ENCODE measurements at places on chromosomes 11 and 22.

GRCh38 chr22:25091458-25091857 lies 108.2 kb upstream of the CRYBB3 start:
- no peak for DNase-seq

GRCh38 chr11:20656901-20657300 lies 12.5 kb upstream of the NELL1 start:
- no peak for DNase-seq

GRCh38 chr11:65242389-65242788 lies 19.4 kb upstream of the POLA2 start:
- no peak for DNase-seq

GRCh38 chr11:6727971-6728760 lies 43.6 kb downstream of the OR2AG2 start:
- no peak for DNase-seq

- DNase-seq = no peak
These were observed 17.0 kb downstream of the CDKN1C start for GRCh38 chr11:2868506-2869133.

- no peak for DNase-seq
These were observed 193.5 kb downstream of the NAV2 start for GRCh38 chr11:19906126-19906525.

DNA sequence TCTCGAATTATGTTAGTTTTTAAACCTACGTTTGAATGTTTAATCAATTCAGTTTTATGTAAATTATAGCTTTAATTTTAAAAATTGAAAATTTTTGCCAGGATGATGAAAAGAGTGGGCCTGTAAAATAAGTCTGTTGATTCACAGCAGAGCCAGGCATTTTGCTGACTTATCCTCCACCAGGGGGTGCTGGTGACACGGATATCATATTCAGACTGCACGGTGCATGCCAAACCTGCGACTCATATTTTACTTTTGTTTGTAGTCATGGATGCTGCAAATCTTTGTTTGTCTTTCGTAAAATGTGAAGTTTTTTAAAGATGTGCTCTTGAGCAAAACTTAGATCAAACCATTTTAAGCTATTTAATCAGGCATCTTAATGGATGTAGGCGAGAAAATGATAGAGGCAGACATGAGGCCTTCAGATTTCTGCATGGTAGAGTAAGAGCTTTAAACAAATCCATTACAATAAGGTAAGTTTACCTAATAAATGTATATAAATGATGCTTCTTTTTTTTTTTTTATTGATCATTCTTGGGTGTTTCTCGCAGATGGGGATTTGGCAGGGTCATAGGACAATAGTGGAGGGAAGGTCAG lies 3.6 kb upstream of the OR8B3 start:
- peak; percentile 82 for DNase-seq

GRCh38 chr11:61340979-61341378 lies 8.0 kb downstream of the TKFC start:
- no peak for DNase-seq

DNA sequence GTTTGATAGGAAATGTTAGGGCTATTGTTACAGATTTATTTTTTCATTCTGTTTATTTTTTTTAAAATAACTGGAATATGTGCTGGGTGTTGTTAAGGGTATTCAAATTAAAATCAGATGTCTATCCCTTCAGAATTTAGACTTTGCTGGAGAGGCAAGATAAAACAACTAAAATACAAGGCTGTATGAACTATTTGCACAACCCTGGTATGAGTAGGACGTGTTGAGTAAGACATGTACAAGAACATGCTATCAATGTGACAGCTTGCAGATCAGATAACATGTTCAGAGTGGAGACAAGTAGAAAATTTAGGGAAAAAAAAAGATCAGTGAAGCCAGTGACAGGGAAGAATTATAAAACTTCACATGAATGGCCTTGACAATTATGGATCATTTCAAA lies 853.5 kb downstream of the METTL15 start:
- DNase-seq = no peak

DNA sequence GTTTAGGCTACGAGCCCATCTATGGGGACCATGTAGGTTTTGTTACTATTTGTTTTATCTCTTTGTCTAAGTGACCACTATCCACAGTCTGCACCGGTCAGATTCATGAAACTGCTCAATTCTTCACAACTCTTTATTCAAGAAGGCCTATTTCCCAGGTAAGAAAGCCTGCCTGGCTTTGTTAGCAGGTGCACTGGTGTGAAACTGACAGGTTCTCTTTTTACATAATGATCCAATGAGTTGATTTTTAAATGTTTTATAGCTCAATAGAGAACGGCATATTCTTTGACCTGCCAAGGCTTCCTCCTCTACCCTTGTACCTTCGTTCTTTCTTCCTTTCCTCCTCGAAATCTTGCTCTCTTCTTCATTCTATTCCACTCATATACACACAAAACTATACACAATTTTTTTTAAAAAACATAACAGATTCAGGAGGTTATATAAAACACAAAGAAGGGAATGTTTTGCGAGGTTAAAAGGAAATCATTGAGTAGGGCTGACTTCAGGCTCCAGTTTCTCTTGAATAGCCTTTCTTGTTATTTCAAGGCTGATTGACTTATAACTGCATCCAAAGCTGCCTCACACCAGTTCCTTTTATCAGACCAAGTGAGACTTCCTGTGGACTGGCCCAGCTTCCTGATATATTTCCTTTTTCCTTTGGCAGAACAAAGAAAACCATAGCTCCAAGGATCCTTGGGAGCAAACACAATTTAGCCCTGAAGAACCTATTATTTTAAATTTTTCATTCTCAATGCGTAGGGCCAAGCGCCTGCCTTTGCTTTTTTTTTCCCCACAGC lies 11.4 kb downstream of the FLI1 start:
- DNase-seq = no peak

DNA sequence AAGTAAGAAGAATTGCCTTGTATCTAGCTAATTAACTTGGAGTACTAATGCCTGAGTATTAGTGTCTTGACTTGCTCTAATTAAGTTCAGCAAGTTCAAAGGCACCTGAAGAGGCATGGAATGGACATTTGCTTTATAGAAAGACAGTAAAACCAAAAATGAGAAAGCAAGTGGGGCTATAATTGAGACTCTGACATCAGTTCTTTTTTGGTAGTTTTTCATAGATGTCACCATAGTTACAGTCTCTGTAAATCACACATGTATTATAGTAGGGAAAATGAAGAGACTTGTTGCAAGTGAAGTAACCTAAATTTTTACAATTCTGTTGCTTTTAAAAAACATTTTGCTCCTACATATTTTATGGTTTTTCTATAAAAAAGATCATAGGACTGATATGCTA lies 178.0 kb downstream of the HIPK3 start:
- DNase-seq = no peak

GRCh38 chr11:57406337-57406904 lies 16.0 kb upstream of the PRG2 start:
- DNase-seq = peak; percentile 92

GRCh38 chr22:48313175-48313830 lies 1514.4 kb downstream of the BRD1 start:
- no peak for DNase-seq

- no peak for DNase-seq
These were observed 3.8 kb downstream of the AIP start for GRCh38 chr11:67486481-67487195.

DNA sequence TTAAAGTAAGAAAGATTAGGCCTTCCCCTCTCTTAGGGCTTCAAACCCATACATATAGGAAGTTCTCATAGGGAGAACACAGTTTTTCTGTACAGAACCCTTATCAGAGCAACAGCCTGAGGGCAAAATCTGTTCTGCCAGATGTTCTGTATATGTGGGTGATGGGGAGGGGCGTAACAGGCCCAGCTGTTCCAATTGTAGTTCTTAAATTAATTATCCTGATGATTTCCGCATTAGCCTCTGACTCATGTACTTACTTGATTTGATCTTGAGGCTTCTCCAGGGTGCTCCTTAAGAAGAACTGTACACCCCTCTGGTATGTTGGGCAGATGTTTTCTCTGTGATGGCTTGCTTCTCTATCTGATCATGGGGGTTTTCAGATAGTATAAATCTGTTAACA lies 123.1 kb upstream of the C11orf87 start:
- DNase-seq = no peak

GRCh38 chr22:49021926-49022815 lies 805.5 kb downstream of the BRD1 start:
- DNase-seq = no peak

DNA sequence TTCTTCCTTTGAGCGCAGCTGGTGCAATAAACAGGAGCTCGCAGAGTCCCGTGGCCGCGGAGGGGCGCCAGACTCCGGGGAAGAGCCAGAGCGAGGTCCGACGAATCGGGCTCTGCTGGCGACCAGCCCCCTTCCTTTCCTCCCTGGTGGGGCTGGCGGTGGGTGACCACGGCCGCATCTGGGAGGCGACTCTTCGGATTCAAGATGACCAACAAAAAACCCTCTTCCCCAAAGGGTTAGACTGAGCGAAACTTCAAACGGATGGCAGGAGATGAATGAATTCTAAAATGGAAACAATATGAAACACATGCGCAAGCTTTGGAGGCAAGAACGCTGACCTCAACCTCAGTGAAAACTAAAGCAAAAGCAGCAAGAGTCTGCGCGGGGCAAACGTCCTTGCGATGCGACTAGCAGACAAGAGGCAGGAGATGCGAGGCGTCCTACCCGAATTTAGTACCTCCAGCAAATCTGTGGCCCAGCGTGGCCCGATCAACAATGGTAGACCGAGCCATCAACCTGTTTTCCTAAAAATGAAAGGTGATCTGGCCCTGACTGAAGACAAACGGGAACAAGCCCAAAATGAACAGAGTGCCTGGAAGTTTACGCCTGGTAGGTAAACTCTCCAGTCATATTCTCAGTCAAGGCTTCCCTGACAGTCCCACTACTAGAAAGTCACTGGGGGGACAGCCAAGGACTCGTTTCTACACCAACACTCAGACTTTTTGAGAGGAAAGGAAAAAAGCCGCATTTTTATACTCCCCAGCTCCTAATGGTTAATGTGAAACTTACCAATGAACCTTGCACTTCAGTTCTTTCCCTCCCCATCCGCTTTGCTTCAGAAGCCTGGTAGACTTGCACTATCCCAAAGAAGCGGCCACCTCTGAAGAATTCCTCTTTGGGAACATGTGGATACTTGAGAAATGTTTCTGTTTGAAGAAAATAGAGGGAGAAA lies 11.6 kb downstream of the MMP3 start:
- DNase-seq = peak; percentile 63

- no peak for DNase-seq
These were observed 14.7 kb upstream of the GLB1L2 start for GRCh38 chr11:134317103-134317502.

DNA sequence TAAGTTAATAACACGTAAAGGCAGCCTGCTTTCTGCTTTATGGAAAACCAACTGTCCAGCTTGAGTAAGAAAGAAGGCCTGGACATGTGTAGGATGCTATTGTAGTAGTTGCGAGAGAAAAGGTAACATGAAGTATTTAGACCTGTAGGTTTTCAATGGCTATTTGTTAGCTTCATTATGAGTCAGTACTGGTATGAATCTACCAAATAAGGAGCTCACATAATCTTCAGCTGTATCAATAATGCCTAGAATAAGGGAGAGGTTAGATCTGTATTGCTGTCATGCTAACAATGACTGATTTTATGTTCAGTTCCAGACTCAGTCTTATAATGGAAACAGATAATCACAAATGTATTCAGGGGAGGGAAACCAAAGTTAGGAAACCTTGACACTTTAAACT lies 550.3 kb downstream of the CNTN5 start:
- no peak for DNase-seq

DNA sequence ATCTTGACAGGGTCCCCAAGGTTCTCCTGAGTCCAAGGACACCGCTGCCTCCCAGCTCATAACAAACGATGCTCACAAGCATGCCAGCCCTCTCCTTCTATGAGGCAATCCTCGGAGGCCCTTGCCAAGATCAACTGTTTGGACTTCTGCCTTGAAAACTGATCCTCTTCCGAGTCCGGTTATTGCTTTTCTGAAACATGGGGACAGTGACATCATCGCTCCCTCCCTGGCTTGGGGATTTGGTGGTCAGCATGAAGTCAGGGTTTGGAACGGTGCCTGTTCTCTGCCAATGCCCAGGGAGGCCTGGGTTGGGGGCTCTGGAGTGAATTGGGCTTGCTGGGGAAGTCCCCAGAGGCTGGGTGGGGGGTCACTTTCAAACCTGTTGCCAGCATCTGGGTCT lies 149.3 kb downstream of the FBXO7 start:
- peak; percentile 6 for DNase-seq

- peak; percentile 37 for DNase-seq
These were observed 47.5 kb upstream of the LRRC55 start for GRCh38 chr11:57134284-57134683.

DNA sequence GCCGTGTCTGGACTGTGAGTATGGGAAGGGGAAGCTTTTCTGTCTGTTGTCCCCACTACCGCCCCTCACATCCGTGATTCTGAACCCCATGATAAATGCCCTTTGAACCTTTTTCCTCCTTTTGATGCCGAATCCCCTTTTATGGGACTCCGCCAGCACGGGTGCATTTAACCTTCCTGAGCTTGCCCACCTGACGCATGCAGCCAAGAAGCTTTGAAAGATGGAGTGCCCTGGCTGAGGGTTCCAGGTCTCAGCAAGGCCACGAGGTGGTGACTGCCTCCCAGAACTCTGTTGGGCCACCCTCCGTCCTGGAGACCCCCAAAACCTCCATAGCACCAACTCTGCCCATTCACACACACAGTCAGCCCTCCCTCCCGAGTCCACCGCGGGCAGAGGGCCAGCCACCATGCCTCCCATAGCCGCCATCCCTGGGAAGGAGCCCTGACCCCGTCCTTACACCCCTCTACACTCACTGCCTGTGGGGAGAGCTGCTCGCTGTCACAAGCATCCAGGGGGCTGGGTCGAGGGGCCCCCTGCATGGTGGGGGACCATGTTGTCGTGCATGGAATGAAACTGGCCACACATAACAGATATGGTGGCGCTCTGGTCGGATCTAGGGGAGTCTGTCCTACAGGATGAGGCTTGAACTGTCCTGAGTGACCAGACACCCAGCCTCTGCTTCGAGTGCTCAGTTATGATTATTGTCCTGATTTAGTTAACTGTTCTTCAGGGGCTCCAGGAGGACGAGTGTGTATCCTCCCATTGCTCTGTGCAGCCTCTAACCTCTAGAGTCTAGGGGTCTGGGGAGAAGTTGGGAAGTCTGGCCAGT lies 822 bp upstream of the COMT start:
- DNase-seq = no peak

GRCh38 chr22:44219101-44219870 lies 38.6 kb downstream of the PARVG start:
- no peak for DNase-seq

- no peak for DNase-seq
These were observed 8.2 kb downstream of the CREB3L1 start for GRCh38 chr11:46285594-46286033.

DNA sequence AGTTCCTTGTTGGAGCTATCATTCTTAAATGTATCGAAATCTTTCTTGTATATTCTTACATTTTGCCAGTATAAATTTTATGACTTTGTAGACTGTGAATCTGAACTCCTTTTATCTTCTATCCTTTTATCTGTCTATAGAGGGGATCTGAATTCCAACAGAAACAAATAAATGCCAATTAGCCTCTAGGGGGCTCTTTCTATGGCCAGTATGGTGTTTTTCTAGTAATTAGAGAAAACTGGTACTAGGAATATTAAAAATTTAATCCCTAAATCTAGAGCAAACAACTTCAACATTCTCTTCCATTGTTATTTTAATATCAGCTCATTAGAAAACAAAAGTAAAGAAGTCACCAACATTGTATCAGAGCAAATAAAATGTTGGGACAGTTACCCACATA lies 21.5 kb upstream of the CAT start:
- no peak for DNase-seq

GRCh38 chr11:117303101-117303500 lies 12.0 kb downstream of the BACE1-AS start:
- no peak for DNase-seq

Measured in kidney tubule cell (primary cell).